IMR-90 (cell line): ENCODE measurements at places on chromosomes 16 and 17.

- no peak for DNase-seq
These were observed 12.0 kb downstream of the ACE start for GRCh38 chr17:63488851-63489250.

DNA sequence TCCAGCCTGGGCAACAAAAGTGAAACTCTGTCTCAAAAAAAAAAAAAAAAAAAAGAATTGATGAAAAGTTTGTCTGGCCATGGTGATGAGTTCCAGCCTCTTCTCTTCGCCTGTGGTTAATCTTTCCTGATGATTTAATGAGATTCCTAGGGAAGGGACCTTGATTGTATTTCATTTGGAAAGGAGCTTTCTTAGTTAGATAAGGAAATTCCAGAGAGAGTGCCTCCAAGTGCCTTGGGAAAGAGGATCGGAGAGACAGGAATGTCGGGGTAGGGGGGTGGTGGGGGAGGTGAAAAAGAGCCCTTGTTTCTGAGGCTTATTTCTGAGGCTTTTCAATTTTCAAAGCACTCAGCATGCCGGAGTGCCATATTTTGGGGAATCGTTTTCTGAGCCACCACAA lies 93.2 kb upstream of the SIAH1 start:
- no peak for DNase-seq

DNA sequence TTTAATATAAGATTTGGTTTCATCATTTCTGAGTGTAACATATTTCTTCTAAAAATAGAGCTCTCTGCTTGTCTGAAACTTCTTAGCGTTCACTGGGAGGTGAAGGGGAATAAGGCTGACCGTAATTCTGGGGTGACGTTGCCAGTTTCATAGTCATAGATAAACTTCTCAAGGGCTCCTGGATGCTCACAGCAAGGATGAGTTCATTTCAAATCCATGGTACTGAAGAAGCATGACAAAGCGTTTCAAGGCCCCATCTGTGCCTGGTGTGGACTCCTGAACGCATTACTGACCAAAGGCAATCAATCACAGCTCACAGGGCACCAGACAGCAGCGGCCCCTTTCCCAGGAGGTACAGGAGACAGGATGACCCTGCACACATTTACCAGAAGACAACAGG lies 12.0 kb upstream of the EVPL start:
- DNase-seq, result peak; percentile 40

DNA sequence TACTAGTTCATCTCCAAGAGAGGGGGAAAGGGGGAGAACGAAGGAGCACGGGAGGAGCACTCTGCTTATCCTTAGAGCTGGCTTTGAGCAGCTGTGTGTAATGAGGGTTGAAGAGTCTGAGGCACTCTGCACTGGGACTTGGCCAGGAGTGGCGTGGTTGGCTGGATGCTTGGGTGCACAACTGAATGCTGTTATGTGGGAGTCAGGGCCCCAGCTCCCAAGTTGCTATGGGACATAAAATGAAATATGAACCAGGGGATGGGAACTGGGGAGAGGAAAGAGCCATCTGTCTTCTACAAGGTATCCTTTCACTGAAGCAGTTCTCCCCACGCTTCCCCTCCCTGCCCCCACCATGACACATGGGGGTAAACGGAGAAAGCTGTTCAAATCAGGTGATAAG lies 105.9 kb upstream of the ANKFN1 start:
- DNase-seq, result no peak

DNA sequence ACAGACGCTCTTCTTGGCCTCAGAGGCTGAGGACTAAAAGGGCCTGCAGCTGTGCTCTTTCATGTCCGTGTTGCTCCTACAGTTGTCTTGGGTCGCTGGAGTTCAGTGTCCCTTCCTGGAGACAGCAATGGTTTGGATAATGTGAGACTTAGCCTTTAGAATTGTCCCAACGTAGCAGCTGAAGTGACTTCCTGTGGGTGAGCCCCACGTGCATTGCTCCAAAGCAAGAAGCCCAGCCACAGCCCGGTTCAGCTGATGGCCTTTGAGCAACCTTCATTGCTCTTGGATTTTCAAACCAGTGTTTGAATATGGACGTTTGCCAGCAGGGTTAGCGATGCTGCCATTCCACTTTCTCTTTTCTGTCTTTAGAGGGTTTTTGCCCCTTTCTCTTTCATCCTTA lies 19.7 kb downstream of the TMEM11 start:
- DNase-seq, result no peak

GRCh38 chr16:79473456-79473855 lies 127.1 kb downstream of the MAF start:
- DNase-seq, result no peak

- DNase-seq, result peak; percentile 34
These were observed 12.5 kb downstream of the KCNJ2 start for GRCh38 chr17:70181866-70182265.

- DNase-seq, result no peak
These were observed 41.1 kb upstream of the CLEC18B start for GRCh38 chr16:74462361-74462760.

DNA sequence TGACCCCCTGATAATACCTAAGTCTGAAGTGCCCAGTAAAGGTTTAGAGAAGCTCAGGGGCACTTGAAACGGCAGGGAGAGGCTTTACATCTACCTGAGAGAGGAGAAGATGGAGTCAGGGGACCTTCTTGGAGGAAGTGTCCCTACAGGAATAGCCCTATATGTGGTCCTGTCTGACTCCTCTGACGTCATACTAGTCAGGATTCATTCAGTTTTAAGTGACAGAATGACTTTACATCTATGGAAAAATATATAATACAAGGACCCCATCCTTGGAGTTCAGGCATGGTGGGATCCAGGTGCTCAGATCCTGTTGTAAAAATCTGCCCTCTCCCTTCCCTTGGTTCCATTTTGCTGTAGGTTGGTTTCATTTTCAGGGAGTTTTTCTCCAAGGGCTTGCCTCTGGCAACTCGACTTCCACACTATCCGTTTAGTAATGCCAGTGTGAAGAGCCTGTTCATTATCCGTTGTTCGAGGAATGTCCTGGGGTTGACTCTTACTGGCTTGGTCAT lies 205.6 kb downstream of the IRF8 start:
- no peak for DNase-seq

DNA sequence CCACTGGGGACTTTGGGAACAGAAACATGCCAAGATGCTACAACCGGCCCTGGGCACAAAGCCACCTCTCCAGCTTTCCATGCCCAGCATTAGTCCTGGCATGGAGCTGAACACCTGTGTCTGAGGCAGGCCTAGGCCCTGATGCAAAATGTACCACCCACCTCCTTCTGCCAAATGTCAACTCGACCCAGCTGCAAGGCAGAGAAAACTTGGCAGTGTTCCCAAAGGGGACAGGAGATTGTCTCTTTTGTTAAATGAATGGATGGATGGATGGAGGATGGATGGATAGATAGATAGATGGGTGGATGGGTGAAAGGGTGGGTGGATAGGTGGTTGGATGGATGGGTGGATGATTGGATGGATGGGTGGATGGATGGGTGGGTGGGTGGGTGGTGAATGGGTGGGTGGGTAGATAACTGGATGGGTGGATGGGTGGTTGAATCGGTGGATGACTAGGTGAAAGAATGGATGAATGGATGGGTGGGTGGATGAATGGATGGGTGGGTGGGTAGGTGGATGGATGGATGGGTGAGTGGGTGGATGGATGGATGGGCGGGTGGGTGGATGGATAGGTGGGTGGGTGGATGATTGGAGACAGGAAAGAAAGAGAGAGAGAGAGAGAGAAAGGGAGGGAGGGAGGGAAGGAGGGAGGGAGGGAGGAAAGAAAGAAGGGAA lies 73.4 kb upstream of the TNRC6C start:
- DNase-seq, result no peak

- peak; percentile 72 for DNase-seq
These were observed 252.9 kb upstream of the XYLT1 start for GRCh38 chr16:17723531-17724134.

DNA sequence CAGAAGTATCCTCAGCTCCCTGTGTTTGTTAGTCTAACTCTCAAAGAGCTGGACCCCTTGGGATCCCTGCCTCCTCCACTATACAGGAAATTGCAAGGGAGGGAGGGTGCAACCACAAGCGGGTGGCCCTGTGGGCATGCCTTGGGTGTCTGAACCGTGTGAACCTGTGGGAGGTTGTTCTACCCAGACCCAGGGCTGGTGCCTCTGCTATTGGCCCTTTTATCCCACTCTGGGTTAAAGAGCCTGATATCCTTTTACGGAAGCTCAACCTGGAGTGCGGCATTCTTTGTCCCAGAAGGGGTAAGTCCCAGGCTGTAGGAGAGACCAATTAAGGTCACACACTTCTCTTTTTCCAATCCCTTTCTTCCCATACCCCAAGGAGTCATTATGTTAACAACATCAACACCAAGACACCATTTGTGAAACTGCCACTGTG lies 53.4 kb downstream of the ARSG start:
- no peak for DNase-seq

DNA sequence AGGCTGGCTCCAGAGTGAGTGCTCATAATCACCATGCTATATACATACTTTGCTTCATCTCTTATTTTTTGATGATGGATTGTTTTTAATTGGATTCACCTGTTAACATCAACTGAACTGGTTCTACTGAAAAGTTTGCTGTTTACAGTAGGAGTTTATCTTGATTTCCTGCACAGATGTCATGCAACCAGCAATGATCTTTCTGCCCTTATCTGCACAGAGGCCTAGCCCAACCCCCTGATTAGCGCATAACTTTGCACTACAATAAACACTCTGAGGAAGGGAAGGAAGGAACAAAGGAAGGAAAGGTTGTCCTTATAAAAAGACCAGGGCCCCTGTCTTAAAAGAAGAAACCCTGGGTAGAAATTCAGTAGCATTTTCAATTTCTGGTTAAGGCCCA lies 152.9 kb downstream of the RGS9 start:
- DNase-seq, result no peak

DNA sequence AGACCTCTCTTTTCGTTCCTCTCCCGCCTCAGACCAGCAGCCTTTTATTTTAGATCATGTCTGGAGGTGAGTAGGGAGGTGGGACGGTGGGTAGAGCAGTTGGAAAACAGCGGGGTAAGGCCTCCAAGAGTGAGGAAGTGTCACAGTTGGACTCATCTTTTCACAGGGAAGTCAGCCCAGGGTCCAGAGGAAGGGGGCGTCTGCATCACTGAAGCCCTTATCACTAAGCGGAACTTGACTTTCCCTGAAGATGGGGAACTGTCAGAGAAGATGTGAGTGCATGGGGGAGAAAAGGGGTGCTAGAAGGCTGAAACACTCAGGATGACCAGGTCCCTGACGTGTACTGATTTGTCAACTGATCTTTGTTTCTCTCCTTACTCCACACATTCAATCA lies 461 bp downstream of the LRRC46 start:
- no peak for DNase-seq

DNA sequence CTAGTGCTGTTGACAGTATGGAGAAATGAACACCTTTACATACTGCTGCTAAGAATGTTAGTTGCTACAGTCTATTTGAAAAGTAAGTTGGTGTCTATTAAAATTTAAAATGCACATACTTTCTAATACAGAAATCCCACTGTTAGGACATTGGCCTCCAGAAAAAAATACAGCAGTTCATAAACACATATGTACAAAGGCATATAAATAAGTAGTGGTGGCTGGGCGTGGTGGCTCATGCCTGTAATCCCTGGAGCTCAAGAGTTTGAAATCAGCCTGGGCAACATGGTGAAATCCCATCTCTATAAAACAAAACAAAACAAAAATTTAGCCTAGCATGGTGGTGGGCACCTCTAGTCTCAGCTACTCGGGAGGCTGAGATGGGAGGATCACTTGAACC lies 13.1 kb downstream of the DCAF7 start:
- DNase-seq, result no peak

DNA sequence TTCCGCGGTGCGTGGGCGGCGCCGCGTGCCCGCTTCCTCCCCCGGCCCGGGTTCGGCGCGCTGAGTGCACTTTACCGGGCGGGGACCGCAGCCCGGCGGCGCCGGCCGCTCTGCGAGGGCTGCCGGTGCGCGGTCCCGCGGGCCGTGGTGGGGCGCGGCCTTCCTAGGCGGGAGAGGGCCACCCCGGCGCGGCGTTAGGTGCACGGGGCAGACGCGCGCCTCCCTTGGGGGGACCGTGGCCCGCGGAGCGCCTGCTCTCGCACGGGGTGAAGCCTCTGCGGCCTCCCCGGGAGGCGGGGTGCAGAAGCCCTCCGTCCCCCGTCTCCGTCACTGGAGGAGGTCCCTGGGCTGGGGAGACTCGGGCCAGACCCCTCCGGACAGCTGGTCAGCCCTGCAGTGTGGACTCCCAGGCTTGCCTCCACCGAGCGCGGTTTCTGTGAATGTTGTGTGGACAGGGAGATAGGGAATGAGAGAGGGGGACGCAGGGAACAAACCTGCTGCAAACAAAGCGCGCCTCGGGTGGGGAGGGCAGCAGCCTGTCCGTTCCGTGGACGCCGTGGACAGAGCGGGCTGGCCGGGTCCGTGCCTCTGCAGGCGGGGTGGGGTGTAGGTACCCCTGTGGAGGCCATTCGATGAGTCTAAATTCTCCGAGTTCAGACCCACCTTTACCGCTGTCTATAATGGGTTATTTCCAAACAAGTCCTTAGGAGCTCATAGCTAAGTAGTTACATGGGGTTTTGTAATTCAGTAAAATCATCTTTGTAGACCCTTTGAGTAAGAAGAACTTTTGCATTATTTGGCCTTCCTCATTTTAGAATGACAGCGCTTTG lies 721 bp downstream of the TBCD start:
- no peak for DNase-seq

DNA sequence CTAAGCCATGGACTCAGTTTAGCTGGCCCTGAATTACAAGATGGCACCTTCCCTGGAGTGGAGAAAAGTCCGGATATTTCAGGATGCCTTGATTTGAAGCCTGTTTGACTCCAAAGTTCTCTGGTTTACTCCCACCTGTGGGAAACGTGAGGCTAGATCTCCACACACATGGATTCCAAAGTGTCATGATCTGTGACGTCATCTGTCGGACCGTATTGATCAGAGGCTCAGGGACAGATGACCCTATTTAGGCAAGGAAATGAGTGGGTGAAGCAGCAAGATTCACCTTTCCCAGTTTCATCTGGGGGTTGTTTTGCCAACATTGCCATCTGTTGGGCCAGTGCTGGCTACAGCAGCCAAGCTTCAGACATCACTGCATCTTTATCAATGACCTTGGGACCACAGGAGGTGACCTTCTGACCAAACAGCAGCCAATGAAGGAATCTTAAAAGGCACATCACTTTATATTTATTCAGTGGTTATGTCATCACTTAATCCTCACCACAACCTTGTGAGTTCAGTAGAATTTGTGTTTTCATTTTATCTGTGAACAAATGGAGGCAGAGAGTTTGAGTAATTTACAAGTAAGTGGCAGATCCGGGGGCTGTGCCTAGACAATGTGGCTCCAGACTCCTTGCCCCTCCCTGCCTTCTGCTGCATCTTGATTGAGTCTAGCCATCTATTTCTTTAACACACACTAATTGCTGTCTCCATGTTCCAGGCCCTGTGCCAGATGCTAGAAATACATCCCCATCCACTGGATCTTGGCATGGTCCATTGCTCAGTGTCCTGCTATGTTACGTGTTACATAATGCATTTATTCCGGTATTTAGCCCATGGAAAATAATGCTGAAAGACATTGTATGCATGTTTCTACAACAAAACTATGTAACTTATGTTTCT lies 1.5 kb upstream of the CDH13 start:
- DNase-seq, result no peak

DNA sequence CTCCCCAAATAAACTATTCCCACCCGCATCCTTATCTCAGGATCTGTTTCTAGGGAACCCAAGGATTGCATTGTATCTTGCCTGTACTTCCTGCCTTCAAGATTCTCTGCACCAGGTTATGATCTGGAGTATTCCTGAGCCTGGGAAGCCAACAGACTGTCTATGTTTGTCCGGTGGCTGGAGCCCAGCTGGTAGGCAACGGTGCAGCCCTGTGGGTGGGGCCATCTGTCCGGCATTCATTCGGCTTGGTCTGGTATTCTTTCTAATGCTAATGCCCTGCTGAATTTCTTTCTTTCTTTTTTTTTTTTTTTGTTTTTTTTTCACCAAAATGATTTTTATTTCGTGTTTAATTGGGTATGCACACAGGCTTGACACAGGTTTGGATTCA lies 20.7 kb upstream of the TVP23A start:
- DNase-seq, result no peak
